ENCODE measurements at places on chromosomes 12 and 14.

DNA sequence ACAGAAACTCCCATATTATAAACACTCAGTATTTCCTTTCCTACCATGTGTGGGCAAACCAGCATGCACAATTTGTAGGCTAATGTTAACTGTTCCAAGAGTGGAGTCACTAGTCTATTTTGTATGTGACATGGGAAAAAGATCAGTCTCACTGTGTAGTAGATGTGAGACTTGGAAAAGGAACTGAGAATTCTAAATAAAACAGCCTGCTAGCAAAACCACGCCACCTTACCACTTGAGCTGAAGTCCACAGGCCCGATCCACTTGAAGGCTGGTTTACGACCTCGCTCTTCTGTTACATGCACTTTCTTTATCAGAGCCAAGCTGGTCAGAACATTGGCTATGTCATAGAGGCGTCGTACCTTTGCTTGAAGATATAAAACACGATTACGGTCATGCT lies 22.5 kb downstream of the E2F7 start:
- DNase-seq, result no peak

DNA sequence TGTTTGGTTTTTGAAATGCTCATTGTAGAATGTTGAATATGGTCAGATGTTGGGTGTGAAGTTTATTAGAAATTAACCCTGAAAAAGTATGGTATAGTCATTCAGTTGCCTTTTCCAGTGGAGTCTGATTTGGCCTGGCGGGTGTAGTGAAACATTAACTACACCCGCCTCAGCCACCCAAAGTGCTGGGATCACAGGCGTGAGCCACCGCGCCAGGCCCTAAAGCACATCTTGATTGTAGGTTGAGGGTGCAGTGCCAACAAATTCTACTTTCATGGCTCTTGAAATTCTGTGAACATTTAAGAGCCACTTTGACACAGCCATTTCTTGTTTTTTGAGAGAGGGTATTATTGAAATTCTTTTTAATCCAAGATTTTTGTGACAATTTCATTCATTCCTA lies 624.9 kb downstream of the DIO2 start:
- DNase-seq, result no peak

GRCh38 chr14:36647824-36648753 lies 13.6 kb upstream of the PAX9 start:
- DNase-seq, result no peak

- no peak for DNase-seq
These were observed 31.0 kb upstream of the GRIP1 start for GRCh38 chr12:66709893-66710292.

DNA sequence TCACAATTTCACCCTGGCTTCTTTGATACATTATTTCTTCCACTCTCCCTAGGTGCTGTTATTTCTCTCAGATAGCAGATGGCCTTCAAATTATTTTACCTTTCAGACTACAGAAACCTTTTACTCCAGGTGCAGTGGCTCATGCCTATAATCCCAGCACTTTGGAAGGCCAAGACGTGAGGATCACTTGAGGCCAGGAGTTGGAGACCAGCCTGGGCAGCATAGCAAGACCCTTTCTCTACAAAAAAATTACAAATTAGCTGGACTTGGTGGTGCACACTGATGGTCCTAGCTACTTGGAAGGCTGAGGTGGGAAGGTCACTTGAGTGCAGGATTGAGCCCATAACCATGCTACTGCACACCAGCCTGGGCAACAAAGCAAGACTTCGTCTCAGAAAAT lies 23.1 kb downstream of the SLC7A7 start:
- no peak for DNase-seq

DNA sequence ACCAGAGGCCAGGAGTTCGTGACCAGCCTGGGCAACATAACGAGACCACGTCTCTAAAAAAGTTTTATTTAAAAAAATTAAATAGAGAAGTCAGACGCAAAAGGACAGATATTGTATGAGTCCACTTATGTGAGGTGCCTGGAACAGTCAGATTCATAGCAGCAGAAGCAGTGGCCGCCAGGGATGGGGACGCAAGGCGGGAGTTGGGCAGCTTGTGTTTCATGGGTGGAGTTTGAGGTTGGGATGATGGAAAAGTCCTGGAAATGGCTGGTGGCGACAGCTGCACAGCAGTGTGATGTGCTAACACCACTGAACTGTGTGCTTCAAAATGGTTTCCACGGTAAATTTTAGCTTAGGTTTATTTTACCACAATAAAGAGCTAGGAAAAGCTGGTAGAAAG lies 57.6 kb upstream of the DDX11 start:
- no peak for DNase-seq
